ENCODE measurements at places on chromosomes 3 and 15.
A peak's percentile ranks its signal among the peaks of the same experiment; 100 is the strongest.

DNA sequence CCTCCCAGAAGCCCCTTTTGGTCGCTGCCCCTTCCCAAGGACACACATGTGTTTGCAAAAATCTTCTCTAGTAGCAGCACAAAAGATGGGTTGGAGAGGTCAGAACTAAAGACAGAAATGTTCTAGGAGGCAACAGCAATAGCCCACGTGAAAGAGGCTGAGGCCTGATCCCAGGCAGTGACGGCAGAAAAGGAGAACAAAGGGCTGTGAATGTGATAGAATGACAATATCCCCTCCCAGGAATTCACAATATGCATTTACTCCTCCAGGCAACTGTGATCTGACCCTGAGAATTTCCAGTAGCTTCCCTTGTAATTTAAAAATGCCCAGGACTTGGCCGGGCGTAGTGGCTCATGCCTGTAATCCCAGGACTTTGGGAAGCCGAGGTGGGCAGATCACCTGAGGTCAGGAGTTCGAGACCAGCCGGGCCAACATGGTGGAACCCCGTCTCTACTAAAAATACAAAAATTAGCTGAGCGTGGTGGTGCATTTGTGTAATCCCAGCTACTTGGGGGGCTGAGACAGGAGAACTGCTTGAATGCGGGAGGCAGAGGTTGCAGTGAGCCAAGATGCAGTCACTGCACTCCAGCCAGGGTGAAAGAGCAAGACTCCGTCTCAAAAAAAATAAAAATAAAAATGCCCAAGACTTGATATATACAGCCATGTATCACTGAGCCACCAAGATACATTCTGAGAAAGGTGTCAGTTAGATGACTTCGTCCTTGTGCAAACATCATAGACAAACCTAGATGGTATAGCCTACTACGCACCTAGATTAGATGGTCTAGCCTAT is 43.6 kb upstream of the PIAS1 start:
- no peak for DNase-seq

- DNase-seq: no peak
Measured at GRCh38 chr15:66789029-66790025, 87.3 kb downstream of the SMAD6 start.

DNA sequence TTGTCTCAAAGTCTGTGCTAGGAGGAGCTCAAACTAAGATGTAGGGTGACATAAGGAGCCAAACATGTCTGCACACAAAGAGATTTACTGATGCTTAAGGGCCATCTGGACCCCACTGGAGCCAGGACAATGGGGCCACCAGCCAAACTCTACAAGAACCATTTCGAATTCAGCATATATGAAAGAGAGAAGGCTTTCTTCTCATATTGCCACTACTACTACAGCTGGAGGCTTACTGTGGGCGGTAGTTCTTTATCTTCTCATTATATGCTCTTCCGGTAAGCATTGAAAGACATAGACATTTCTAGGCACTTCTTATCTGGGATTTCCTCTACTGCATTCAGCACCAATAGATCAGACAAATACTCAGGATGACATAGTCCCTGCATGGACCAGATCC is 404.4 kb upstream of the PROK2 start:
- DNase-seq: no peak

- no peak for DNase-seq
Measured at GRCh38 chr15:59833366-59833765, 144.2 kb upstream of the BNIP2 start.

DNA sequence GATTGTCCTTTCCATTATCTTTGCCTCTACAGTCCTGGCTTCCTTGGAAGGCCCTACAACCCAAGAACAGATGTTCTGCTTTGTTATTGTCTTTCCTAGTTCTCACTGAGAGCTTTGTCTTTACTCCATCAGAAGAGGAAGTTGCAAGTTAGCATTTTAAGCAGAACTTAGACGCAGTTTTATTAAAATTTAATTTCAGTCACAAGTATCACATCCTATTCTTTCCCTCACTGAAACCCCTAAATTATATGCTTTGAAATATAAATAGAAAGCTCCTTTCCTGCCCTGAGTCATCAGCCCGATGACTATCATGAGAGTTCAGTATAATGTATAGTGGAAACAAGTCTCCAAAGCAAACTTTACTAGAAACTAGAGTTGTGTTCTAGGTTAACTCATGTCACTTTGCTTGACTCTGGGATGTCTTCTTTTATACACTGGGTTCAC is 291.2 kb upstream of the RBMS3 start:
- no peak for DNase-seq

- no peak for DNase-seq
Measured at GRCh38 chr3:79326642-79327041, 441.2 kb downstream of the ROBO1 start.

GRCh38 chr3:144636833-144637232 is 665.2 kb downstream of the DIPK2A start:
- DNase-seq: no peak

DNA sequence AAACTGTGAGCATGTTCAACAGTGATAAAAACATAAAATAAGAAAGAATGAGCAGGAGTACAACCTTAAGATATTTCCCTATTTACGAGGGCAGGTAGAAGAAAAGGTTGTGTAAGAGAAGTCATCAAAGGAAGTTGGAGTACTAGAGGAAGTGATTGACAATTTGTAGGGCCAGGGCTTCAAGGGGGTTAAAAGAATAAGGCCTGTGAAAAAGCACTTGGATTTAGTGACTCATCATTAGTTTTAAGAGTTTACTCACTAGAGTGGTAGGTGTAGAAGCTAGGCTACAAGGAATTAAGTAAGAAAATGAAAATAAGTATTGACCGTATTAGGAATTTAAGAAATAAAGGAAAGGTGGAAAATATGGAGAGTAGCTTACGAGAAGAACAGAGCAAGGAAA is 23.6 kb downstream of the KCNMB3 start:
- DNase-seq: no peak

DNA sequence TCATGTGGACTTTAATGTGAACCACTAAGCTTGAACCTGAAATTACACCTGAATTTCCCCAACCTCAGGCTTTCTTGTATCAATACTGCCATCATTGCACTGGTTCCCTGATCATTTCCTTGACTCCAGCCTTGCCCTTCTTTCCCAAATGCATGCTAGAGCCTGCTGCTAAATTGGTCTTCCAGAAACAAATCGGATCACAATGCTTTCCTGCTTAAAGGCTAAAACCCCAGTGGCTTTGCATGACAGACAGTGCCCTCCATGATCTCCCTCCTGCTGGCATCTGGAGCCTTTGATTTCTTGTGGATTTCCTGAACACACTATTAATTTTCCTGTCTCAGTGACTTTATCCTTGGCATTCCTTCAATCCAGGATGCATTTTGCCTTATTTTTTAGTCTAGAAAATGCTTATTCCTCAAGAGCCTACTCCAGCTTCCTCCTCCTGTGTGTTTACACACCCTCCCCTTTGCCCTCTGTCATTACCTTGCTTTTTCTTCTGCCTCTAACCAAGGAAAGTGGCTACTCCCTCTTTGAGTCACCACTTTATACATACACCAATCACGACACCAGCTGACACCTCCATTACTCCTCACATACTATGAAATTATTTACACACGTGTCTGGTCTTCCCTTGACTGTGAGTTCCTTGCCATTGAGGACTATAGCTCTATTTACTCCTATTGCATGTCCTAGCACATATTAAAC is 214.6 kb downstream of the KCNAB1 start:
- no peak for DNase-seq

DNA sequence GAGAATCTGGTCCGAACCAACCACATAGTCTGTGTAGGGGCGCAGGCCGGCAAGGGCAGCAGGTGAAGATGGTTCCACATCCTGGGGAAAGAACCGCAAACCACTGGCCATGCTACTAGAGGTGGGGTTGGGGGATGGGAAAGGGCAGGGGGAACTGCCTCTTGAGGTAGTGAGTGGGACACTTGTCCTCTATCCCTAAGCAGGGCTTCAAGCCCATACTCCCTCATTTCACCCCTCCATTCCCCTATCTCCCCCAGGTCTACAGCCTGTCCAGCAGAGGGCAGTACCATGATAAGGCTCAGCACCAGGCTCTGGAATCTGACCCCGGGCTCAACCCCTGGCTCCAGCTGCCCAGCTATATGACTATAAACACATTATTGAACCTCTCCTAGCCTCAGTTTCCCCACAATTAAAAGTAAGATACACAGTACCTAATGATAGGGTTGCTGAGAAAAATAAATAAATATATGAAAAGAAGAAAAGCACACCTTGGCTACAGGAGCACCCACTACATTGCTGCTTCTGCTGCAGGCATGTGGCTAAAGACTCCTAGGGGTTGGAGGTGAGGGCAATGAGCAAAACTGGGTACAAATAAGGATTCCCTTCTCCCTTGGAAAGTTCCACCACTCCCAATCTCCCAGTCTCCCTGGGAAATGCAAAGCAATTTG is 6.3 kb downstream of the GORASP1 start:
- DNase-seq: no peak

DNA sequence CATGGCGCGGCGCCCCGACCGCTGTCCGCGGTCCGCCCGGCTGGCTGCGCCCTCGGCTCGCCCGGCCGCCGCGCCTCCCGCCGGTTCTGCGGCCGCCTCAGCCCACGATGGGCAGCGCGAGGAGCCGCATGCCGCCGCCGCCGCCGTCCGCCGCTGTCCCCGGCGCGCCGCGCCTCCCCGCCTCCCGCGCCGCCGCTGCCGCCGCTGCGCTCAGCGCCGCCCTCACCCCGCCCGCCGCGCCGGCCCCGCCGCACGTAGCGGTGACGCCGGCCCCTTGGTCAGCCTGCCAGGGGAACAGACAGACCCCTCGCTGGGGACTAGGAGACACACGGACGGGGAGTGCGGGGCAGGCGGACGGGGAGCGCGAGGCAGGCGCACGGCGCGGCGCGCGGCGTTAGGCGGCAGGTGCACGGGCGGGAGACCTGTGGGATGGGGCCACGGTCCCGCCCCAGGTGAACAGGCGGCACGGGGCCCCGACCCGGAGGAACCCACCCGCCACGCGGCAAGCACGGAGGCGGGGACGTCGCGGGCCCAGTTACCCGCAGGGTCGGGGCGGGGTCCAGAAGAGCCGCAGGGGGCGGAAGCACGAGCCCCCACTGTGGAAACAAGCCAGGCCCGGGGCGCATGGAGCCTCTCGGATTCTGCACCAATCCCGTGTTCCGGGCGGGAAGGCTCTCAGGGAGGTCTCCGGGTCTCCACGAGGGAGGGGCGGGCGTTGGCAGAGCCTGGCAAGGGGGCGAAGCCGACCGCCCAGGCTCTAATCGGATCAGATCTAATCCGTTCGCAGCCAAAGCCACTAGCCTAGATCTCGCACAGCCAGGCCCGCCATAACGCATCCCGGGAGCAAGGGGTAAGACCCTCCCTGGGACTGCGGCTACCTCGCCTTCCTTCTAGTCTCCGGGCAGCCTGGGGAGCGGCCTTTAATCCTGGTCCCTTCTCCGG is at the start of gene CSPG5:
CSPG5 (minus strand) TSS at position 175 of the 942 bp plus-strand sequence; CDS start at position 3, 172 bp downstream.
- peak; percentile 13 for DNase-seq

- no peak for DNase-seq
Measured at GRCh38 chr3:54999159-54999558, 71.3 kb upstream of the LRTM1 start.

GRCh38 chr3:47715928-47716327 is 65.8 kb downstream of the SMARCC1 start:
- no peak for DNase-seq

DNA sequence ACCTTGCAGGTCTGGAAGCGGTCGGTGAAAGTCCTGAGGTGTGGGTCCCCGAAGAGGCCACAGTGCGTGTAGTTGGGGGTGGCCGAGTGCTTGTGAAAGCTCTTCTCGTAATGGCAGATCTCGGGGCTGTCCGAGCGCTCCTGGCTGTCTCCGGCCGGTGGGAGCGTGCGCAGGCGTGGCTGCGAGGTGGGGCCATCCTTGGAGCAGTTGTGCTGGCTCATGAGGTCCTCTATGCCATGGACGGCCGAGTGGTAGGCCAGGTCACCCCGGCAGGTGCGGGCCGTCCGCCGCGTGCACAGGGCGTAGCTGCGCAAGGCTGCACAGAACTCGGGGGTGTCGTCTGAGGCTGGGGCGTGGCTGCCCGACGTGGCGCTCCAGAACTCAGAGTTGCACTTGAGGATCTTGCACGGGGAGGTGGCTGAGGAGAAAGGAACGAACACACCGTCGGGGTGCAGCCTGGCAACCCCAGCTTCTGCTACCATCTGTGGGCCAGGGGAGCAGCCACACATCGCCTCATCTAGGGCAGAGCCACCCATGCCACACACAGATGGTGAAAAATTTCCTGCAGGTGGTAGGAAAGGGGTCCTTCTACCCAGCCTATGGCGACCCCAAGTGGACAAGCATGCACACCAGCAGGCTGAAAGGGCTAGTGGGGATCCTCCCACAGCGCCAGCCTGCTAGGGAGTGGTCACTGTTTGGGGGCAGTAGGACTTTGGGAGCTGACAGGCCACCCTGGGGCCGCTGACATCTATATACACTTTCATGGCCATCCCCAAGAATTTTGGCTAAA is 36.7 kb downstream of the RGMA start:
- DNase-seq: no peak

All from stimulated activated CD4-positive, alpha-beta T cell treated with anti-CD3 and anti-CD28 coated beads, Interleukin-1b, Interleukin-23, amount 100 ng/mL, for 24 hours (primary cell).